ENCODE measurements at places on chromosomes 4 and X. TPM values are rescaled to one million over a fixed set of nuclear protein-coding genes. Genes with fewer than 3 reads are reported as not detected.

- DNase-seq: no peak
These were observed 114.0 kb downstream of the STOX2 start for GRCh38 chr4:184019076-184019475.

- DNase-seq: no peak
These were observed 53.2 kb downstream of the CPLX1 start for GRCh38 chr4:772776-773175.

The PAGE4 gene
- not detected for total RNA-seq

DNA sequence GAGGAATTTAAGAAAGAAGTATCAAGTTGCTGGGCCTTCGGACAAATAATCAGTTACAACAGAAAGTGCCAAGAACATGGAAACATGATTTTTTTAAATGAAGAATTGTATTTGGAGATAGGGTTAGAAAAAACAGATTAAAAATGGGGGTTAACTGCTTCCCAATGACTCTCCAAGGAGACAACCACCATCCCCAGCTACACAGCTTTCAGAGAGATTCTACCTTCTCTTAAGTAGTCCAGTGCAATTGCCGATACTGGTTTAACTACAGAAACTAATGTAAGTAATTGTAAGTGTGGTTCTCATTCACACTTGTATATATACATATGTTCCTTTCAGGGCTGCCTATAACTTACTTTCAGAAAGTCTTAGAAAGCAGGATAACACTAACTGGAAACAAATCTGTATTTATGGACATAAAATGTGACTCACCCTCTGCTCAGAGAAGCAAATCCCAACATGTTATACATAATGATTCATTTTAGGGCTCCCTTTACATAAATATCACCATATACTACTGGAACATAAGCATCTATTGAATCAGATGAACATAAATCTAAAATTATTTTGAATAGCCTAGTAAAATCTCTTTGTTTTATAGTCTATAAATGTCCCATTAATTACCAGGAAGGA, 248.9 kb upstream of the UGT8 start:
- DNase-seq: no peak

DNA sequence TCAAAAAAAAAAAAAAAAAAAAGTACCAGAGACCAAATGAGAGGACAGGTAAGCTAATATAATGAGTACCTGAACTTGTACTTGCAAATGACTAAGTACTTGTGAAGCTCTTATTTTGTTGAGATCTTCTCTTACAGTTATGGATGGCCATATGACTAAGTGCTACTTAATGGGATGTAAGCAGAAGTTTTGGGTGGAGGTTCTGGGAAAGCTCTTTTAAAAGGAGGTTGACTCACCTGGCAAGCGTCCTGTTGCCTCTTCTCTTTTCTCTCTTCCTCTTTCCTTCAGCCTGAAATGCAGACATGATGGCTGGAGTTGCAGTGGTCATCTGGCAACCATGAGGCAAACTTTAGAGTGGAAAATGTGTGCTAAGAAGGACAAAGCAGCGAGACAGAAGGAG, 36.9 kb upstream of the MED14 start:
- DNase-seq: no peak
